ENCODE measurements at places on chromosomes 16 and 17.

DNA sequence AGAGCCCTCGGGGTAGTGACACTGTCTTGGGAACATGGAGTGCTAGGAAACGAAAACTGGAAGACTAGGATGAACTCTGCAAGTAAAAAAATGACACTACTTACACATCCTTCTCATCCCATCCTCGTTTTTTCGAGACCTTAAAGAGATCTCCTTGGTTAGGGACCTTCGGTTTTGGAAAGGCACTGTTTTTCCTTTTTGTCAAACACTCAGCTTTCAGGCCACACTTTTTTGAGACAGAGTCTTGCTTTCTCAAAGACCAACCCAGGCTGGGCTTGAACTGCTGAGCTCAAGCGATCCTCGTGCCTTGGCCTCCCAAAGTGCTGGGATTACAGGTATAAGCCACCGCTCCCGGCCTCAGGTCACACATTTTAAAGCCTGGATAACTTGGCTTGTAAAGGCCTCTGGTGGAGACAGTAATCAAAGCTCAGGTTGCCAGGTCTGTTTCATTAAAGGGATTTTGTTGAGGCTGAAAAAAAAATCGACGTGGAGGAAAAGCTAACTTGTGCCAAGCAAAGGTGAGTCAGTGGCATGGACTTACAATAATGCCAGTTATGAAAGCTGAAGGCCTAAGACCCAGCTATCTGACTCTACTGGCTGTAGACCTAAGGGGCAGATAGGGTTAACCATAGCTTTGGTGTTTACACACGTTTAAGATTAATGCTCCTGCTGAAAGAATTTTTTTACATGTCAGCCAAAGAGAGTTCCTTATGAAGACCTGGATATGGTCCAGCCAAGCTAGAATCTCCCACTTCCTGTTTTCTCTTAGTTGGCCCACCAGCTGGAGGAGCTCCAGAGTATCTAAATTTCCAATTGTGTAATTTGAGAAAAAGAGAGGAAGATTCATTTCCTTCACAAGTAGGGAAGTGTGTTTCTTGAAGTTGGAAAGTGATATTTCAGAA lies 823 bp downstream of the NBR1 start:
- DNase-seq: no peak

DNA sequence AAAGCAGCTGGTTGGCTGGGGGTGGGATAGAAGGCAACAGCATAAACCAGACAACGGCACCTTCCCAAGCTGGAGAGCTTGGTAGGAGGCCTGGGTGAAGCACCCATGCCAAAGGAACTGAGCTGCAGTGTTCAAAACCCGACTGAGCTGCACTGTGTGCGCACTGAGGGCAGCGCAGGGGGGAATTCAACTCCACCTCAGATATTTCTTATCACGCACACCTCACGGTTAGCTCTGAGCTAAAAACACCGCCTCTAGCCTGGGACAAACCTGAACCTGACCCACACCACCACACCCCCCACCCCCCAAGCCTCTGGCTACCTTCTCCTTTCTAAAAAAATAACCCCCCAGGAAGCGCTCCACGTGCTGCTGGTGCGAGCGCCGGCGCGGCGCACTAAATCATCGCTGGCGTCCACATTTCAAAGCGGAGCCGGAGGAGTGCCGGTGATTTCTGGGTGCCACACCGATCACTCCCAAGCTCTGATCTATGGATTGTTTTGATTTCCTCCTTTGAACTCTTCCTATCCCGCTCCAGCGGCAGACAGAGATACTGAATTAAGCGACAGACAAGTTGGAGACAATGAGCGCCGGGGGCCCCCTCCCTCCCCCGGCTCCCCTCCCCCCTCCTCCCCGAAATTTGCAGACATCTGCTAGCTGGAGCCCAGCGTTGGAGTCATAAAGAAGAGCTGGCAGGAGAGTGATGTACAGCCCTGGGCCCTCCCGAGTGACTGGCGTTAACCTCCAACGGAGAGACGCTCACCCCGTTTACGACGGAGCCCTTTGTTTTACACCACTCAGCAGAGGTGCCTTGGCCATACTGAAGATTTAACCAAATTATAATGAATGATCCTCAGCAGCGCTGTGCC lies 85.0 kb downstream of the NOG start:
- peak; percentile 3 for DNase-seq

DNA sequence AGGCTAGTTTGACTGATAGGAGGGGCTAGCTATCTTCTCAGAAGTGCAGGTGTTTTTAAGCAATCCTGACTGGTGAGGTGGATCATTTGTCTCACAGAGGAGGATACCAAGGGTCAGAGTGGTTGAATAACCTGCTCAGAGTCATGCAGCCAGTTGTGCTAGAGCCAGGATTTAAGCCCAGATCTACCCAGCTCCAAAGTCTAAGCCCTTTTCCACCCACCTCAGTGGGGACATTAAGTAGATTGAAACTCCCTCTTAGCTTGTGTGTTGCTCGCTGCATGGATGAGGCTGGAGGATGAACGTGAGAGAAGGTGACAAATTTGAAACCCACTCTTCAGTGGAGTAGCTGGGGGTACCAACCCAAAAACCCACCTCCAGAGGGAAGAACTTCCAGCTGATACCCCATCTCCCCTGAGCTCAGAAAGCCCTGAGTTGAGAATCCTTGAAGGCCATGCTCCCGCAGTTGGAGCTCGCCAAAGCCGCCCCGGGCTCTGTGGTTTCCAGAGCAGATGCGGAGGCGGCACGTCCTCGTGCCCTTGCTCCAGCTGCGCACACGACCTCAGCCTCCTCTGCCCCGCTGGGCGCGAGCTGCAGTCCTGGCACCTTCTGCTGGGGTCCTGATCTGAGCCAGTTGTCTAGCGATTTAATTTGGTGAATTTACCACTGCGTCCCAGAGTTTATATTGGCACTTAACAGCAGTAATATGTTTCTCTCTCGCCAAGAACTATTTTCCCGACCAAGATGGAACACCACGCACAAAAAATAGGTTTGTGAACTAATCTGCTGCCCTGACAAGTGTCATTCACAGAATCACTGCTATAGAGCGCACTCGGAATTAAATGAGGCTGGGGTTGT lies 159.5 kb downstream of the CCDC182 start:
- DNase-seq: no peak

GRCh38 chr16:1420111-1420539 lies 422 bp downstream of the UQCC4 start:
- no peak for DNase-seq

GRCh38 chr17:15947976-15948752 lies 3.2 kb downstream of the ADORA2B start:
- DNase-seq: no peak

DNA sequence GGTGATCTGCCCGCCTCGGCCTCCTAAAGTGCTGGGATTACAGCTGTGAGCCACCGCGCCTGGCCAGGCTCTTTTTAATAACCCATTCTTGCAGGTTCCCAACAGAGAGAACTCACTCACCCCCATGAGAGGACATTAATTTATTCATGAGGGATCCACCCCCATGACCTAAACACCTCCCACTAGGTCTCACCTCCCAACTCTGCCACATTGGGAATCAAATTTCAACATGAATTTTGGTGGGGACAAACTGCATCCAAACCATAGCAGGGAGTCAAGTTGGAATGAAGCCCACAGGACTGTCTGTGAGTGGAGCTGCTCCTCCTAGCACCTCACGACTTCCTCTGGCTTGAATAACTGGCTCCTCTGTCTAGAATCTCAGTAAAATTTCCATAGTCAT lies 85.5 kb downstream of the WWP2 start:
- no peak for DNase-seq

- no peak for DNase-seq
Observed at GRCh38 chr17:51435641-51436091, 175.3 kb downstream of the UTP18 start.

GRCh38 chr16:14667347-14668266 lies 26.5 kb downstream of the PLA2G10 start:
- no peak for DNase-seq

GRCh38 chr16:66510711-66511601 lies 39.0 kb downstream of the TK2 start:
- no peak for DNase-seq

GRCh38 chr16:17160920-17161431 lies 309.8 kb downstream of the XYLT1 start:
- DNase-seq: no peak

DNA sequence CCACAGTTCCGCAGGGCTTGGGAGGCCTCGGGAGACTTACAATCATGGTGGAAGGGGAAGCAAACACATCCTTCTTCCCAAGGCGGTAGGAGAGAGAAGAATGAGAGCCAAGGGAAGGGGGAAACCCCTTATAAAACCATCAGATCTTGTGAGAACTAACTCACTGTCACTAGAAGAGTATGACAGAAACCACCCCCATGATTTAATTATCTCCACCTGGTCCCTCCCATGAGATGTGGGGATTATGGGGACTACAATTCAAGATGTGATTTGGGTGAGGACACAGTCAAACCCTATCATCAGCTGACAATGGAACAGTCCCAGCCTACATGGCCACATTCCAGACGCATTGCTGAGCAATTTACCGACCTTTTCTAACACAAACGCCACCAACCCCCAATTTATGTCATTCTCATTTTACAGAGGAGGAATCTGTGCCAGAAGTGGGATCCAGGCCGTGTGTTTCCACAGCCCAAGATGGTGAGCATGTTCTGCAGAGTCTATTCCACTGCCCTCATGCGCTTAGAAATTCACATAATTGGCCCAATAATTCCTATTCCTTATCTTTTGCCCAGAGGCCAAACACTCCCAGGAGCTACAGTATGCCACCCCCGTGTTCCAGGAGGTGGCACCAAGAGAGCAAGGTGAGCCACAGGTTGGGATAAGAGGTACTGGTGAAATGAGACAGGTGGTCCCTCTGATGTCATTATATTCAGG lies 17.3 kb downstream of the MILR1 start:
- no peak for DNase-seq

All from T-cell (primary cell).